ENCODE measurements at places on chromosomes 6 and 20.

- no peak for DNase-seq
Observed at GRCh38 chr6:45870531-45870930, 145.1 kb downstream of the CLIC5 start.

DNA sequence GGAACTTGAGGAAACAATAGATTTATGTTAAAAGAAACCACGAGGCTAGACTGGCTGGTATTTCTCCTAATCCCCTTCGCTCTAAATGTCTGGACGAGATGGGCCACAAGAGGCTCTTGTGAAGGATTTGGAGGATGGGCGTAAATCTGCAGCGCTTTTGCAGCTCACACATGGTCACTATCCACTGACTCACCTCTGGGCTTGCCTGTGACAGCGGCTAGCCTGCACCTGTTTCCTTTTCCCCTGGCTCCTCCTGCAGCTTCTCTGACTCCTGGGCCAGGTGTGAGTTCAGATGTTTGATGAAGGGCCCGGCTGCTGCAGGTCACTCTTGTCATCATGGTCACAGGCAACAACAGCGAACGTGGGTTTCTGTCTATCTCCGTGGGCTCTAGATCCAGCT is 629.4 kb downstream of the CBLN4 start:
- no peak for DNase-seq

DNA sequence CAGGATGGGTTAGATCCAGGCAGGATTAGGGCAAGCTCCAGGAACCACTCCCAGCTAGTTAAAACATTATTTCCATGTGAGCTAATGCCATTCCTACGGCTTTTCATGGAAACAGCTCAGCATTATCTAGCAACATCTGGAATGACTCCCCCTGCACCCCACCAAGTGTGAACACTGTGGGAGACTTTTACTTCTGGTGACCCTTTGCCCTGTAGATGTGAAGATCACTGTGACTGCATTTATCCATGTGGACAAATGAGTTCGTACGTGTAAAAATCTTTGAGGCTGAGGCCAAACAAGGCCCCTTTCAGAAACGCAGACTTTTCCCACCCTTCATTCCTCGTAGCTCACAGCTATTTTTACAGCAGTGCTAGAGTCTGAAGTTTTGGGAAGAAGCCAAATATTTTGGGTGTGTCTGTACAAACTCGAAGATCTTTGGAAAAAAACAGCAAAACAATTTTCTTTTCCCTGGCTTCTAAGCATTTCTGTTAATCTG is 221.8 kb upstream of the SOX4 start:
- DNase-seq, result no peak

DNA sequence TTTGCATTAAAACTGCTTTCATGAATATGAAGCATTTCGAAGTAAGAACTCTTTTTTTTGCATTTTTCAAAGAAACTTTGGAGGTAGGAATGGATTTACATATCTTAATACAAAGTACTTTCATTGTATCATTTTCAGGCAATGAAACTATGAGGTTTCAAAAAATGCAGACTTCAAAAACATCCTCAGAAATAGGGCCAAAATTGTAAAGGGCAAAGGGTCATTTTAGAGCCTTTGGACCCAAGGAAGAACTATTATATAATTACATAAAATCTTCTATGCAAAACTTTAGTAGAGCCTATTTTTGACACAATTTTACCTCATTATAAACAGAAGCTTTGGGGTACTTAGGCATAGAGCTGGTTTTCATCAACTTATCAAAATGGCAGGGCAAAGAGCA is 4.9 kb downstream of the PRKN start:
- DNase-seq, result no peak

- no peak for DNase-seq
Observed at GRCh38 chr20:22796469-22797077, 212.2 kb upstream of the FOXA2 start.

DNA sequence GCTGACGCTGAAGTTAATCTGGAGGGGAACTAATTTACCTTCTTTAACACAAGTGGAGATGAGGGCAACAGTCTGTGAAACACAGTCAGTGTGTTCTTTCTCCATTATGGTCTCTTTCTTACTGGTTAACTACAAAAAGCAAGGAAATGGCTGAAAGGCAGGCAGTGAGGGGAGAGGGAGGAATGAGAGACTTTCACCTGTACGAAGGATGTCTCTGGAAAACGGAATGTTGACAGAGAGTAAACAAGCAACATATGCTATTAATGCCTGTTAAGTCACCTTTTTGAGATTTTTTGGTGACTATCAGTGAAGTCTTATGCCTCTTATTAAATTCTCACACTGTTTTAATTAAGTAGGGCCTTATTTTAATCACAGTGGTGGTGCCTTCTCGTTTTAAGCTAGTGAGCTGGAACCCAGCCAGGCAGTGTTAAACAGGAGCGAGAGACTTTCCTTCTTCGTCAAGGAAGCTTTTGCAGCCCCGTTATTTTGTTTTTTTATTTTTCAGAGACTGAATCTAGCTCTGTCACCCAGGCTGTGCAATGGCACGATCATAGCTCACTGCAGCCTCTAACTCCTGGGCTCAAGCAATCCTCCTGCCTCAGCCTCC is 165.6 kb downstream of the ATXN1 start:
- no peak for DNase-seq

DNA sequence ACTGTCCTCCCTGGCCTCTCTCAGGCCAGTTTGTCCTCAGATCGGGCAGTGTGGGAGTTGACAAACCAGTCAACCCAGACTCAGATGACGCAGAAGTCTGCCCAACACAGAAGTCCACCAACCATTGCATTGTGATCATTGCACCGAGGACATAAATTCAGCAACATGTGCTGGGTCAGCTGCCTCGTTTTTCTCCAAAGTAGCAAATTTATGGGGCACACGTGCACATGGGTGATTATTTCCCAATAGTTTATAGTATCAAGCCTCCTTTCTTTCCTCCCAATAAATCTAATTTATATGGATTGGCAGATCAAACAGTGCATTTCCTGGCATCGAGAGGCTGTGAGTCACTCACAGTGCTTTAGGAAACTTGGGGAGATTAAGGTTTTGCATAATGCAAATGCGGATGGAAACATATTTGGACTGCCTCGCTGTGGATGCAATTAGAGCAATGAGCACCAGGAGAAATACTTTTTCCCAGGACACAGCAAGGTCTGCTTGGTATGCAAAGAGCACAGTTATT is 413.7 kb upstream of the SULF2 start:
- DNase-seq, result no peak

GRCh38 chr6:30136570-30137286 is 788 bp downstream of the TRIM40 start:
- DNase-seq, result no peak

- DNase-seq, result no peak
Observed at GRCh38 chr6:140736231-140736630, 1361.8 kb upstream of the CITED2 start.

Data from effector memory CD4-positive, alpha-beta T cell (primary cell).